ENCODE measurements at places on chromosomes 2 and 18. TPM values are rescaled to one million over a fixed set of nuclear protein-coding genes. Genes with fewer than 3 reads are reported as not detected.

GRCh38 chr18:7618891-7619442 lies 51.9 kb downstream of the PTPRM start:
- no peak for DNase-seq

DNA sequence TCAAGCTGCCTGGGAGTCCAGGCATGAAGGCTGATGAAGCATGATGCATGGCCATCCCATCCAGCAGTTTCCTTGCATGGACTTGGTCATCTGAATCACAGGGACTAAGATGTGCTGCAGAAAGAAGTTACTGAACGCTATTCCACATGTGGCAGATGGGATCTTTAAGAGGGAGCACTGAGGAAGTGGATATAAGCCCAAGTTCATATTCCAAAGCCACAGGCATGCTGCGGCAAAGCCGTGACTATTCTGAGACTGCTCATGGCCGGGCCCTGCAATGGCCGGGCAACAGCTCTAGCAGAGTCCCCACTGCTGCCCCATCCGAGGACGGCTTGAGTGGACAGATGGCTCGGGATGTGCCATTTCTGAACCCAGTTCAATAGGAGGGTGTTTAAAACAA lies 61.5 kb downstream of the STPG4 start:
- no peak for DNase-seq

- DNase-seq: no peak
Observed at GRCh38 chr18:32360682-32361345, 109.9 kb downstream of the GAREM1 start.

DNA sequence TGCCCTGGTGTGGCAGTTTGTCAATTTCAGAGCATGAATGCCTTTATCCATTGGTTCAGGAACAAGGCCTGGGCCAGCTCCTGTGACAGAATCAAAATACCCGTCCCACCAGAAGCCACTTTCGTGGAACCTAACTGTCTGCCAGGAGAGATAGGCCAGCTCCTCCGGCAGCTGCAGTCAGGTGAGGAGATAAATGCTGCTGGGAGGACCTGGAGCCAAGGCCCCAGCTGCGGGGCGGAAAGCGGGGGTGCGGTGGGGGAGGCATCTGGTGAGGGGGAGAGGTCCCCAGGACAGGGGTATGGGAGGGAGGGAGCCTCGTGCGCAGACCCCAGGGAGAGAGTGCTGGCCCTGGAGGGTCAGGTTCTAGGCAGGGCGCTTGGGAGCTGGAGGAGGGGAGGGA lies 4.4 kb upstream of the ASB1 start:
- no peak for DNase-seq

- no peak for DNase-seq
Observed at GRCh38 chr2:133523406-133523805, 44.9 kb downstream of the NCKAP5 start.

- peak; percentile 69 for DNase-seq
Observed at GRCh38 chr2:191150600-191151330, at the start of gene STAT4. Gene STAT4, minus strand, starts transcription at chr2:191150994. Its CDS starts 2,791 bp downstream, at chr2:191148203.

DNA sequence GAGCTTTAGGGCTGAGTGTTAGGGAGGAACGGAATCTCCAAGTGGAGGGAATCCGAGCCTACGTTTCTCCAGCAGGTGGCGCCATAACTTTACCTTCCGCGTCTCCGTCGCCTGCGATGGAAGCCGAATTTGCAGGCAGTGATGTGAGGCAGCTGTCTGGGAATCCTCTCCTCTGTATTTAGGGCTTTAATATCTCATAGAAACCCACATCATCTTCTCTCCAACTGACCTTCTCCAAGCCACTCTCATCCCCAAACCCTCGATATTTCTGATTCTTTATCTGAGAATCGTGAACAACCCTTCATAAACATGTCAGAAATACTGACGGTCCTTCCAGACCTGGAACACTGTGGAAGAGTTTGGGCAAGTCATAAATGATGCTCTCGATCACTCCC lies 27.5 kb downstream of the SIX2 start:
- peak; percentile 73 for DNase-seq

GRCh38 chr2:127195140-127196074 lies 24.7 kb downstream of the CYP27C1 start:
- no peak for DNase-seq

DNA sequence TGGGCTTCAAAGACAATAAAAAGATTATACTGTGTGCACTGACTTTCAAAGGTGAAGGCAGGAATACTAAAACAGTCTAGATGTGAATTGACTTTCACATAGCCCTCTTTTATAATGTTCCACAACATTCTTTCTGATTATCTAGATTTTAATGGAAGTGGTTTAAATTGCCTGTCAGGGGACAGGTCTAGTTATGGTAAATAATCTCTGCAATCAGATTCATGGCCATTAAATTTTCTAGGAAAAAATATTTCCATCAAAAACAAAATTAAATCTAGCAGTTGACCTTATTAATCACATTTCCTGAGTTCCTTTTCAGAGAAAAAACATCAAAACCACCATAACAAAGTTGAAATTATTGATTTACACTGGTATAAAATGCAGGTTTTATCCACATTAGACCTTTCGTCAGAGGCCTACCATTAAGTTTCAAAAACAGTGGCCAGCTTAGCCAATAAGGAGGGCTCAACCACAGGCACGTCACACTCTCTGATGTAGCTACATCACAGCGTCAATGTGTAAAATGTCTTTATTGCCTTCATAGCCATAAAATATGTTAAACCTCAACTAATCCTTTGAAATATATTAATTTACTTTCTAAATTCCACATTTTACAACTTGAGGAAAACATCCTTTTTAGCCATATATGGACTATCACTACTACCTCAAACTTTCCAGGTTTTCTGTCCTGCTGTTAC lies 79.4 kb downstream of the NOL10 start:
- peak; percentile 33 for DNase-seq

DNA sequence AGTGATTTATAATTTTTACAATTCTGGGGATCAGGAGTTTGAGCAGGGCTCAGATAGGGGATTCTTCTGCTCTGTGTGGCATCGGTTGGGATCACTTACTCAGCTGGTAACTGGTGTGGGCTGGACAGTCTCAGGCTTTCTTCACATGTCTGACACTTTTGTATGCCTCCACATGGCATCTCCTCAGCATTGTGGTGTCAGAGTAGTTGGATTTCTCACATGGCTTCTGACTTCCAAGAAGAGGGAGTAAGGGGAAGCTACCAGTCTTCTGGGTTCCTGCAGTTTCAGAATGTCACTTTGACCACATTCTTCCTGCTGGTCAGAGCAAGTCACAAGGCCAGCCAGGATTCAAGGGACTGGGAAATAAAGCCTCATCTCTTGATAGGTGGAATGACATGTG lies 55.6 kb downstream of the NCOA1 start:
- DNase-seq: no peak

- DNase-seq: no peak
Observed at GRCh38 chr18:46393230-46393629, 263.8 kb downstream of the LOXHD1 start.

DNA sequence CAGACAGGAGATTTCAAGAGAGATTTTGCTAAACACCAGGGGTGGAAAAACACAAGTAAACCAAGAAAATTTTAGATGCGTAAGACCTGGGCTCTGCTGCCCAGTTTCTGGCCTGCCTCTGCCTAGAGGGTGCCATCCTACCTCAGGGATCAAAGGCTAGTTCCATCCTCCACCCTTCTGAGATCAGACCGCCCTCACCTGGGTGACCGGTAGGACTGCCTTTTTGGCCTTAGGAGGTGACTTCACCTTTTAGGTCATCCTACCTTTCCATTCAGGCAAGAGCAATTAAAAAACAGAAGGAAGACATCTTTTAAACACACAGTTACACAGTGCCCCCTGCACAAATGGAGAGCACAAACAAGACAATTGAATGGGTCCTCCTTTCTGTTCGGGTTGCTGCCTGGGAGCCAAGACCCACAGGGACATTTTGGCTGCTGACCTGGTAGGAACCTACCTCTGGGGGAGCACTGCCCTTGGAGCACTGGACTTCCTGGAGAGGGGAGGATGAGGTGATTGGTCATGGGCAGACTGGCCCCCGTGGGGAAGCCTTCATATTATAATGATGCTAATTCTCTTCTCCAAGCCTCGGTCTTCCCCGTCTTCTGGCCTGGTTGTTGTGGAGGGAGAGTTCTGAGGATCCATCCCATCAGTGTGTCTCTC lies 3.1 kb downstream of the PSD4 start:
- DNase-seq: no peak

DNA sequence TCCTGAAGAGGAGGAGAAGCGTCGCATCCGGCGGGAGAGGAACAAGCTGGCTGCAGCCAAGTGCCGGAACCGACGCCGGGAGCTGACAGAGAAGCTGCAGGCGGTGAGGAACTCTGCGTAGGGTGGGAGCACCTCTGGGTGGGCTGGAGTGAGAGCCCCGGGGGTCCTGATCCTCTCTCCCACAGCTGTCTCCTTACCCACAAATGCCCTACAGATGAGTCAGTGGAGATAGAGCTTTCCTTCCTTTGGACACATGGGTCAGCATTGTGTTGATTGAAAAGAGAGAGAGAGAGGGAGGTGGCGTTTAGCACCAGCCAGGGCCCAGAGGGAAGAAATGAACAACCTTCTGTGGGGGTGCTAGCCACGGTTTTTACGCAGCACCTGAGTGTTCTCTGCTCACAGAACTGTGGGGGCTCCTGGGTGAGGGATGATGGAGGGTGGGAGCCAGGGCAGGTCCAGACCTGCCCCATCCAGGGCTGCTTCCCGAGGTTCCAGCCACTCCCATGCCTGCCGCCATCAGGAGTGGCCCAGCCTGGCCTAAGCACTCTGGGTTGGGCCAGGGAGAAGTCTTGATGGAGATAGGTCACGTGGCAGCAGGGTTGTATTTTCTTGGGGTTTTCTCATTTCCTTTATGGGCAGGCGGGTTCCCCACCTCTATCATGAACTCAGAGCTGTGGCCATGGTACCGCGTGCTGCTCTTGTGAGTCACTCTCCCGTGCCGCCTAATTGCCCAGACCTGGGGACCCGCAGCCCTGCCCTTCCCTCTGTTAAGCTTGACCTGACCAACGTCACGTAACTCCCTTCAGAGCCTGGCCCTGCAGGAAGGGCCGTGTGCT lies 16.3 kb downstream of the FOSL2 start:
- DNase-seq: peak; percentile 50

DNA sequence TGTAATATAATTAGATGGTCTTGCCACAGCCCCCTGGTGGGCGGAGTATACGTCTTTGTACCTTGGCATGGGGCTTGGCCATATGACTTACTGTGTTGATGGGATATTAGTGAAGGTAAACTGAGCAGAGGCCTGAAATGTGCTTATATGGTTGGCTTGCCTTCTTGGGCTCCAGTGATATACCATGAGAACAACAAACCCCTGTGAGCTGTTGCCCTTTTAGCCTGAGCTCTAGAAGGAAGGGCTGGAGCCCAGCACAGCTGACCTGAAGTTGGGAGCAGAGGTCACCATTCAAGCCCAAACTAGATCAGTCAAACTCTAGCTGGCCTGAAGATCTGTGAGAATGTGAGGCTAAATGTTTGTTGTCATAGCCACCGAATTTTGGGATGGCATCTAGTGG lies 75.2 kb upstream of the CD302 start:
- DNase-seq: no peak

- DNase-seq: no peak
Observed at GRCh38 chr2:110802208-110802932, 70.0 kb downstream of the ACOXL start.

- DNase-seq: no peak
Observed at GRCh38 chr2:4499316-4500030, 796.1 kb downstream of the DCDC2C start.

- DNase-seq: no peak
Observed at GRCh38 chr2:44956843-44957242, 15.3 kb downstream of the SIX3 start.

DNA sequence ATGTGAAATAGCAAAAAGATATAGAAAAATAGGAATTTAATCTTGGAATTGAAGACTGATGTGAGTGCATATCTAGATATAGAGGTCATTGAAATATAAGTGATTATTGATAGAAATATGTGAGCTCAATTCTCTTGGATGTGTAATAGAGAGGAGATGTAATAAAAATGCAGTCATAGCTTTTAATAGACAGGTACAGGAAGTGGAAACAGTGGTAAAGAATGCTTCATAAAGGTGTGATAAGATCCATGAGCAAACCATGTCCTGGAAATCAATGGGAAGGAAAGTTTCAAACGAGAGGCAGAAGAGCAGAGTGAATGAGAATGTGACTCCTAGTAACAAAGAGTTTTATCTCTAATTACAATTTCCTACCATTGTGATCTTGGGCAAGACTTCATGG lies 634.7 kb upstream of the ZNF804A start:
- DNase-seq: no peak

DNA sequence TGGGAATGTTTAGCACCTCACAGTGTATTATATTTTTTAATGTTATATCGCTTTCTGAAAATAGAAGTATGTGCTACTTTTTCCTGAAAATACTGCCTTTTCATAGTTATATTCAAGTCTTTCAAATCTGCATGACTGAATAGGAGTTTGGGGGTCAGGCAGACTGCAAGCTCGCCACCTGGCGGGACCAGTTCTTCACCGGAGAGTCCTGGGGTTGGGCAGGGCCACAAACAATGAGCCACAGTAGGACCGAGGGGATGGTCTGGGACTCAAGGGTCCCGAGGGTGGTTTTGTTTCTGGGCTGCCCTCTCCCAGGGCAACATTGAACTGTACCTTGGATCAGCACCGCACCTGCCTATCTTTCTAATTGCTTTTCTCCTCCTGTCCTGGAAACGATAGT lies 70.6 kb downstream of the VWA3B start:
- DNase-seq: no peak

GRCh38 chr18:36829362-36830157 lies 633 bp downstream of the KIAA1328 start:
- peak; percentile 27 for DNase-seq

DNA sequence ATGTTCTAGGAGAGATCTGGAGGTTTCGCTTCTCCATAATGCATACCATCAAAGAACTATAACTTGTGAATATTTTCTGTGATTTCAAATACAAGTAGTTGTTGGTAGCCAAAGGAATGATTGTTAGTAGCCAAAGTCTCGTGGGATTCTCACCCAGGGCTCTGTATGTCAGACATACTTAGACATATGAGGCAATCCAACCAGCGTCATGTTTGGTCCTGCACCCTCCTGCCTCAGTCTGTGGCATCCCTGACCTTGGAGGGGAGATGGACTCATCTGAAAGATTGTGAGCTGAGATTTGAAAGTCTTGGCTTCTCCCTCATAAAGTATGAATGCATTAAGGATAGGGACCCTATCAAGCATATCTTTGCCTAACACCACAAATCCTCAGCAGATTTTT lies 81.2 kb downstream of the CTIF start:
- no peak for DNase-seq

- peak; percentile 77 for DNase-seq
Observed at GRCh38 chr2:216034065-216034464, 20.7 kb upstream of the MREG start.

The LOXHD1 gene
- total RNA-seq: not detected

The C2orf81 gene
- total RNA-seq: 1.1 TPM

The PARD6G gene
- 1.0 TPM for total RNA-seq

The SERPINE2 gene
- total RNA-seq: 19.2 TPM

The ZNF521 gene
- total RNA-seq: 5.3 TPM

The REEP1 gene
- 5.7 TPM for total RNA-seq

The ANKRD30B gene
- total RNA-seq: 0.32 TPM

The CCDC150 gene
- 10.3 TPM for total RNA-seq
